ENCODE measurements at places on chromosomes 12 and 14.

GRCh38 chr14:63203618-63204406, 431 bp upstream of the RHOJ start:
- peak; percentile 60 for DNase-seq

DNA sequence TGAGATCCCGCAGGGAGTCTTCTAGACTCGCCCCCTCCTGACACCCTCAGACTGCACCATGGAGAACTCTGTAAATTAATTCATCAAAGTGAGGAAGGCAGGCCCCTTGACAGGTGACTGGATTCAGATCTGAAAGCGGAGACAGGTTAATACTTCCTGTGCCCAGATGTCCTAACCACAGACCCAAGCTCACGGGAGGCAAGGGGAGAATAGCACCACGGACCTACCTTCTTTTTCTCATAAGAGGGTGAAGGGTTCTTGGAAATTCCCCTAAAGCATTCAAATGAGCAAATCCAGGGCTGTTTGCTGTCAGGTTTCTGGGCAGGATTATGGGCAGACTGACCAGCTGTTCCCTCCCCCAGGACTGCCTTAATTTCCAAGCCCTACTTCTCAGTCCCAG, 170.0 kb downstream of the ZFP36L1 start:
- DNase-seq = no peak

DNA sequence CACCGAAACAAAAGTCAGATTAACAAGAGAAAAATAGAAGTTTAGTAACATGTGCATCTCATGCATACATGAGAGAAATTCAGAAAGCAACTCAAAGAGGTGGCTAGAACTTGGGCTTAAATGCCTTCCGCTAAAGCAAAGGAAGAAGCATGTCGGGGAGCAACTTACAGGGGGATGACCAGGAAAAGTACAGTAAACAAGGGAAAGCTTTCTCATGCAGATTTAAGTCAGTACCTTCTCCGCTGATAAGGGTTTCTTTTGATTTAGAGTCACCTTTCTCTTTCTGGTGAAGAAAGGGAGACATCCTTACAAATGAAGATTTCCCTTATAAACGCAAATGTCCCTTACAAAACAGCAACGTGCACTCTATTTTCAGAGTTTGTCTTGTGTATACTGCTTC, 6.0 kb upstream of the RNASE6 start:
- DNase-seq = no peak

- no peak for DNase-seq
Measured at GRCh38 chr12:9449181-9449580, 158.5 kb downstream of the KLRB1 start.

All from right renal pelvis (tissue), 4 donors.